GM18507 (cell line): ENCODE measurements at places on chromosomes 12 and 14.

DNA sequence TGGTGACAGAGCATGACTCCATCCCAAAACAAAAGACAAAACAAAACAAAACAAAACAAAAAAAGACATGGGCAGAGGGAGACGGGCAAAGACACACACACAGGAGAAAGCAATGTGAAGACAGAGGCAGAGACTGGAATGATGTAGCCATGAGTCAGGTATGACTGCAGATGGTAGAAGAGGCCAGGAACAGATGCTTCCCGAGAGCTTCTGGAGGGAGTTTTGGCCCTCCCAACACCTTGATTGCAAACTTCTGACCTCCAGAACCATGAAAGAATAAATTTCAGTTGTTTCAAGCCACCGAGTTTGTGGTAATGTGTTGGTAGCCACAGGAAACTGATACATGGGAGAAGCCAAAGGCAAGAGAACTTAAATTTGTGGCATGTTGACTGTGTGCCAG, 27.1 kb downstream of the VWF start:
- DNase-seq, result no peak

GRCh38 chr14:100568164-100568997, 18.8 kb downstream of the BEGAIN start:
- DNase-seq, result no peak

- DNase-seq, result no peak
Measured at GRCh38 chr12:124018539-124018938, 45.5 kb downstream of the ZNF664 start.

- DNase-seq, result no peak
Measured at GRCh38 chr14:91246051-91246852, 1.7 kb upstream of the GPR68 start.

GRCh38 chr12:12048266-12048665, 22.5 kb upstream of the BCL2L14 start:
- DNase-seq, result no peak

- no peak for DNase-seq
Measured at GRCh38 chr12:28024231-28024995, 51.9 kb upstream of the PTHLH start.

DNA sequence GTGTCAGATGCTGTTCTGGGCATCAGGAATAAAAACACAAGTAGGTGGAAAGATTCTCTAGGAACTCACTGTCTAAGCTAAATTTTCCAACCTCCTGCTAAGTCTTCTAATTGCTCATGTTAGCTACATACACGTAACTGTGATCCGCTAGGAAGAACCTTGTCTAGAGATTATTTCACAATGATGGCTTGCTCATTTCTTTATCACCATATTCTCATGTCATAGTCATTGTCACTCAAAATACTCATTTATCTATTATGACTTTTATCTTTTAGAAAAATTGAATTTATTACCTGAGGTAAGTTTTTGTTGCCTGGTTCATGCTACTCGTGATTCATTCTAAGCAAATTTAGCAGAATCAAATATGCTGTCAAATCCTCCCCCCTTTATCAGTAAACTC, 1402.4 kb upstream of the FLRT2 start:
- no peak for DNase-seq

- DNase-seq, result no peak
Measured at GRCh38 chr12:69921831-69922230, 96.8 kb downstream of the MYRFL start.

DNA sequence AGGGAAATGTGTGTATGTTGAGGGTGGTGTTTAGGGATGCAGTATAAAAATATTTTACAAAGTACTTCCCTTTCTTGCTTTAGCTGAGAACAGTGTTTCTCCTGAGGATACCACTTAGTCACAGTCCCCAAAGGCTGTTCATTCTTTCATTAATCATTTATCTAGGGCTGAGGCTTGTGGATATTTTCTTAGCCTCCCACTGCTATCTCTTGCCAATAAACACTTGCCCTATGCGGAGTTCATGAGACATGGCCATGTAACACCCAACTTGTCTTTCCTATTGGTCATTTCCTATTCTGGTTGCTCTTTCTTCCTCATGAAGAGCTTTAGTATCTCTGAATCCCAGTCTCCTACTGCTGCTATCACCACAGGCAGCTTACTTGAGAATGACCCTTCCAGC, 75.1 kb downstream of the ETNK1 start:
- DNase-seq, result no peak

DNA sequence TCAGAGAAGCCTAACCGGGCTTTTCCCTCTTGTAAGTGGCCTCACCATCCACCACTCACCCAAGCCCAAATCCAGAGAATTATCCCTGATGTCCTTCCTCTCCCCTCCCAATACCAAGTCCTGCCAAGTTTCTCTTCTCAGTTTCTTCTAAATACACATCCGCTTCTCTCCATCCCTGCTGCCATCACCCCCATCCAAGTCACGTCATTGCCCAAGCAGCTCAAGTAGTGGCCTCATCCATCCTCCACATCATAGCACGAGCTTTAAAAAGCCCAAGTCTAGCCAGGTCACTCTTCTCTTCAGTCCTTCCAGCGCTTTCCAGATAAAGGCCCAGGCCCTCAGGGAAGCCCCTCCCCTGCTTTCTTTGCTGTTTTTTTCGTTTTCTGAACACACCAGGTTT, 25.4 kb downstream of the IL31 start:
- no peak for DNase-seq

DNA sequence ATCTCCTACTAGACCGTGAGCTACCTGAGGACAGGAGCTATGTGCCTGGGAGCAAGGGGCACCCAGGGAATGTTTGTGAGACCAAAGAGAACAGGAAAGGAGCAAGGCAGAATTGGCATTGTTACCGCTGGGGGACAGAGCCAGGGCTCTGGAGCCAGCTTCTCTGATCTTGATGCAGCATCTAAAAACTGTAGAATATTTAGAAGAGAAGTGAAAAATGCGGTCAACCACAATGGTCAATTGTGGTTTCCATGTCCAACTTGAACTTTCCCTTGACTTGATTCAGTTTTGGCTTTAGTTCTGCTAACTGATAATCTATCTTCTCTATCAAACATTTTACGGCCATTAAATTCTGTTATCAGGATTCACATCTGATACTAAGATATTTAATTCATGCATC, 201.2 kb downstream of the ANO4 start:
- no peak for DNase-seq

DNA sequence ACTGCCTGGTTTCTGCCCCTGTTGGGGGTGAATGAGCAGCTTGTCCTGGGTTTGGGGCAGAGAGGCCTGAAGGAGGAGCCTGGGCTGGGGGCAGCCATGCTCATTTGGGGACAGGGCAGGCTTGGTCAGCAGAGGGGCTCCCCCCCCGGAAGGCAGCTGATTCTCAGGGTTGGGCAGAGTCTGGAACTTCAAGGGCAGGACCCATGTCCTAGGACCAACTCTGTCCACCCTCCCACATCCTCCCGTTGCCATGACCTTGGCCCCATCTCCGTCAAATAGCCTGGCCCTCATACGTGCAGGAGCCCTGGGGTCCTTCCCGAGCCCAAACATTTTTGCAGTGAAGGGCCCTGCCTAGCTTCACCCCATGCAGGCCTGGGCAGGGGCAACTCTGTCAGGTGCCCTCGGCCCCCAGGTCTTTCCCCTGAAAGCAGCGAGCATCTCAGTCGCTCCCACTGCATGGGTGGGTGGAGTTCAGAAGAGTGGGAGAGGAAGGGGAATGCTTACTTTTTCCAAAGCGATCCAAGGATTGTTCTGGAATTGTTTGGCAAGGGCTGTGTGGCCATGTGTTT, 32.6 kb downstream of the TNFAIP2 start:
- DNase-seq, result no peak

- DNase-seq, result no peak
Measured at GRCh38 chr12:1851151-1851701, 30.9 kb downstream of the LRTM2 start.
